Stimulated activated CD8-positive, alpha-beta memory T cell treated with anti-CD3 and anti-CD28 coated beads, Interleukin-2, amount 100 ng/mL, for 1 hour (primary cell): ENCODE measurements at places on chromosomes 3 and 15.
A peak's percentile ranks its signal among the peaks of the same experiment; 100 is the strongest.

DNA sequence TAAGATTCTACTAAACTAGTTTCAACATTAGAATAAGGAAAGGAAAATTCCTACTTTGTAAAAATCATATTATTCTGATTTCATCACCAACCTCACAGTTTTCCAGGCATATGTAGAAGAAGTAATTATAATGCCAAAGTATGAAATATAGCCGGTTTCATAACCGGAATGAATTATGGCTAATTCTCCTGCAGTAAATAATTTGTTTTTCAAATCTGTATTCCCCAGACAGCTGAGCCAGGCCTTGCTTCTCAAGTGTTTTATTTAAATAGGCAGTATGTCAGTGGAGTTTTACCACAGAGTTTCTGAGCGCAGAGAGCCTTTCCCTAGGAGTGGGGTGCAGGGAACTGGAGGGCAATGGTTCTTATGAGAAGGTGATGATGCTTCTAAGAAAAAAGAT is 8.7 kb upstream of the CPA3 start:
- DNase-seq: no peak

- DNase-seq: no peak
These were observed 34.9 kb downstream of the GRIP2 start for GRCh38 chr3:14505001-14505802.

DNA sequence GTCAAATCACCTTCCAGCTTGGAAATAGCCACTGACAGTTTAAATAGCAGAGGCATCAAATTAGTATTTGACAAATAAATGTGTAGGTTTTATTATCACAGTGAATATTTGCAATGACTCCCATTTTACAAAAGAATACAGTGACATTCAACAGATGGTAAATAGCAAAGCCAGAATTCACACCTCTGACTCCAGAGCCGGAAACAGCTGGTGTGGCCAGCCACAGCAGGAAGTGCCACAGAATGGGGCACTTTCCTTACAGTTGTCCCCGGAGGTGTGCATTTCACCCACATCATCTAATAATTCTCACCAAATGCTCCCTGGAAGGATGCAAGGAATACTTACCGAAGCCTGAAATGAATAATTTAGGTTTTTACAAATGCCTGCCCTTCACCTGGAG is 295.7 kb upstream of the WNT5A start:
- DNase-seq: no peak

DNA sequence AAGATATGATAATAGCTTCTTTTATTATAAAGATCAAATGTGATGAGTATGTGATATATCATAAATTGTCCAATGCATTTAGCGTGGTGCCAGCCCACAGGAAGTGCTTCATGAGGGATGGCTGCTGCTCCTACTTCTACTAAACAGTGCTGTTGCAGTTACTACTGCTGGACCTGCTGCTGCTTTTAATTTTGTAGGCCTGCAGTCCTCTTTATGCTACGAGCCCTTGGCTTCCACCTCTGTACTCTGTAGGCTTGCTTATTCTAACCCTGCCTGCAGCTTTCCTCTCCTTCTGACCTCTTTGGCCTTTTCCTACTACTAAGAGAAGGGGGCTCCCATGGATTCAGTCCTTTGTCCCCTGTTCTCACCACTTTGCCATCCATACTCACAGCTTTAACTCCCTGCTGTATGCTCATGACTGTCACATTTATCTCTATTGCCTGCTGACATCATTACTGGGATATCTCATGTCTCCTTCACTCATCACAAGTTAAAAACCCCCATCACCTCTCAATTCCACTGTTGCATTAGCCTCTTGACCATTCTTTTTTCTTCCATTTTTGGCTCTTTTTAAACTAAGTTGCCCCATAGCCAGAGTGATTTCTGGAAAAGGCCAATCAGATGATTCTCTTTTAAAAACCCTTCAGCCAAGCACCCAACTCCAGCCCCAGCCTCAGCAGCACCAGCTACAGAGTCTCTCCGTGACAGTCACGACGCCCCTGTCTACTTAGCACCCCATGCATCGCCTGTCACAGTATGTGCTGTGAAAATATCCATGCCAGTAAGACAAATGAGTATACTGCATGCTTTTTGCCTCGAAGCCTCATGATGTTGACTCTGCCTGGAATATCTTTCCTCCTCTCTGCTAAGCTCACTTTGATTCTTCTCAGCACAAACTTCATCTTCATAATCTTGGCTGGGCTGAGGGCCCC is 56.3 kb downstream of the PLCL2 start:
- no peak for DNase-seq

DNA sequence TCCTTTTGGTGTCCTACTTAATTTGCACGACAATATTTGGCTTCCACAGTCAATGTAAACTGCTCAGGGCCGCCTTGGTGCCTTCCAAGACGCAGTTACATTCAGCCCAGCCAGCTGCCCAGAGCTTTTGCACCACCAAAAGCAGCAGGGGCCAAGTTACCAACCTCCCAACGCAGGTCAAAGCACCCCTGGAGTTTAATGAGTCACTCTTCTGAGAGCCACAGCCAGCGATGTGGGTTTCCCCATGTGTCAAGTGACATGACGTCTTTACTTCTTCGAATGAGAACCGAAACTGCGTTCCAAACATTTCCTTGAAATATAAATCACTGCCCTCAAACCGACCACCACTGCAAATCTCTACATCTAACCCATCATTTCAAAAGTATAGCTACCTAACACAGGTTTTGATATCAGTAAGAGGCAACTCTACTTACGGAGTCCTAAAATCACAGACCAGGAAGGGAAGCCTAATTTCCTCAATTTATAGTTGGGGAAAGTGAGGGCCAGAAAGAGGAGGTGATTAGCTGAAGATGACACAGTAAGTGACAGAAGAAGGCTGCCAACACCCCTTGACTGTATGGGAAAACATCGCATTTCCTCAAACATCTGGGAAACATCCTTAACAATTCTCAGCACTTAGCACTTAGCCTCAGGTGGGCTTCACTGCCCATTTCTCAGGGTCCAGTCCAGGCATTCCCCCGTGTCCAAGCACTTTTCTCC is 24.5 kb downstream of the MB21D2 start:
- DNase-seq: peak; percentile 26

GRCh38 chr3:113534365-113534764 is 2.0 kb downstream of the SIDT1 start:
- no peak for DNase-seq

DNA sequence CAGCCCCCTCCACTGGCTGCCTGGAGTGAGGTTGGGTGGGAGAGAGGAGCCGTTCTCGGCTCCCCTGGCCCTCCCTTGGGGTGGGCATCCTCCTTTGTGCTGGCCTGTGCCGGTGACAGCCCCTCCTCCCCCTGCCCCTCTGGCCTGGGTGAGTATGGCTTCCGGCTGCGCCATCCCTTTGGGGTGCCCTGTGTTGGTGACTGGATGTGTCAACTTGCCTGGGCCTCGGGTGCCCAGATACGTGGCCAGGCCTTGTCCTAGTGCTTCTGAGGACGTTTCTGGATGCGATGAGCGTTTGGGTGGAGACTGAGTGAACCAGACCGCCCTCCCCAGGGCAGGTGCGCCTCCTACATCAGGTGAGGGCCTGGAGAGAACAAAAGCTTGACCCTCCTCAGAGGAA is 59.7 kb downstream of the PLXNA1 start:
- DNase-seq: no peak

GRCh38 chr3:32474201-32474600 is 28.5 kb downstream of the CMTM6 start:
- no peak for DNase-seq

GRCh38 chr3:64299206-64299605 is 73.9 kb upstream of the PRICKLE2 start:
- no peak for DNase-seq

DNA sequence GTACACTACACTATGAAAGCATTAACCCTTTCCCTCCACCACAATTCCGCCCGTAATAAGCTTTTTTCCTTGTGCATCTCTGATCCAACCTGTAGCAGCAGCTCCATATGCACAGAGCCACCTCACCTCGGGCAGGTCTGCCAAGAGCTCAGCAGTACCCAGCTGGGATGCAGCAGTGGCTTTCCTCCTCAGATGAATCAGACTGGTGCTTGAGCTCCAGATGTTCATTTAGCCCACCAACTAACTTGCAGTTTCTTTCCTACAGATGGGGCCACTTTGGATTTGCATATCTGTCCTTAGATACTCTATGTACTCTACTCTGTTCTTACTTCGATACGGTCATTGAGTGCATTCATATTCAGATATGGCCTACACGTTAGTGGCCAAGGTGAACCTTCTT is 14.8 kb upstream of the FSIP1 start:
- no peak for DNase-seq

DNA sequence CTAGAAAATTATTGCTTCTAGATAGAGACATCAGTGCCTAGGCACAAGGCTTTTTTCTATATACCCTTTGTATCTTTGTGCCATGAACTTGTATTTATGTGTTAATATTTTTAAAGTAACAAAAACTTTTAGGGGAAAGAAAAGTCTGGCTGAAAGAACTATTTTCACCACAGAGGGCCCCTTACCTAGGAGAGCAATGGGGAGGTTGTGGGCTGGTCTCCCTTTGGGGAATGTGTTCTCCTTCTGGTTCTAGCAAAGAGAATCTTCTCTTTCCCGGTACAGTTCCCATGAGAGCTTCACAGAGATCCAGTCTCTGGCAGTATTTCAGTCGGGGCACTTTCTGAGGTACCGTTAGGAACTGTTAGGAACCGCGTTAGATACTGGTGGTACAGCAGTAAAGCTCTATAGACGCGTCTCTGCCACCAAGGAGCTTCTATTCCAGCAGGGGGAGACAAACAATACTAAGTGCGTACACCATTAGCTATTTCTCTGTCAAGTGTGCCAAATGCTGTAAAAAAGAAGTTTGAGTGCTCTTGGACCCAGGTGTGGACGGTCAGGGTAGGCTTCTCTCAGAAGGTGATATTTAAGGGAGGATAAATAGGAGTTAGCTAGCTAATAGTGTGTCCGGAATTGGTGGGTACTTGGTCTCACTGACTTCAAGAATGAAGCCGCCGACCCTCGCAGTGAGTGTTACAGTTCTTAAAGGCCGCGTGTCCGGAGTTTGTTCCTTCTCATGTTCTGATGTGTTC is 4.6 kb upstream of the EPB42 start:
- DNase-seq: no peak

DNA sequence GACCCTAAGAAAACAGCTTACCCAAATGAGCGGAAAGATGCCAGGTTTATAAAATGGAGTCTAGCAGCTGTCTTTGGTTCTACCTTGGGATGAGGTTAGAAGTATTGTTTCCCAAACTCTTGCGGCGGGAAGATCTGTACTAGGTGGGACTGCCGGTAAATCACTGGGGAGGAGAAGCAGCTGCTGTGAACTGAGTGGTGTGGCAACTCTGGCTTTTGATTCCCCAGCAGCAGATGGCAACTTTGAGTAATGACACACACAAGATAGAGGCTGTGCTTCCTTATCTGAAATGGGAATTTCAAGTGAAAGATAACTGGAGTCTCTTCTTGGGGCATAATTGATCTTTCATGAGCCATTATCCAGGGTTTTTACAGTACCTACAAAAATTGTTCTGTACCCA is 184.9 kb downstream of the ATG7 start:
- no peak for DNase-seq

- DNase-seq: no peak
These were observed 28.7 kb downstream of the LRRK1 start for GRCh38 chr15:100947760-100948429.

- no peak for DNase-seq
These were observed 10.9 kb downstream of the LRRFIP2 start for GRCh38 chr3:37163262-37164015.

- DNase-seq: no peak
These were observed 56.1 kb downstream of the RBM6 start for GRCh38 chr3:49996016-49996415.

- no peak for DNase-seq
These were observed 139.5 kb upstream of the RBMS3 start for GRCh38 chr3:29141197-29141917.

DNA sequence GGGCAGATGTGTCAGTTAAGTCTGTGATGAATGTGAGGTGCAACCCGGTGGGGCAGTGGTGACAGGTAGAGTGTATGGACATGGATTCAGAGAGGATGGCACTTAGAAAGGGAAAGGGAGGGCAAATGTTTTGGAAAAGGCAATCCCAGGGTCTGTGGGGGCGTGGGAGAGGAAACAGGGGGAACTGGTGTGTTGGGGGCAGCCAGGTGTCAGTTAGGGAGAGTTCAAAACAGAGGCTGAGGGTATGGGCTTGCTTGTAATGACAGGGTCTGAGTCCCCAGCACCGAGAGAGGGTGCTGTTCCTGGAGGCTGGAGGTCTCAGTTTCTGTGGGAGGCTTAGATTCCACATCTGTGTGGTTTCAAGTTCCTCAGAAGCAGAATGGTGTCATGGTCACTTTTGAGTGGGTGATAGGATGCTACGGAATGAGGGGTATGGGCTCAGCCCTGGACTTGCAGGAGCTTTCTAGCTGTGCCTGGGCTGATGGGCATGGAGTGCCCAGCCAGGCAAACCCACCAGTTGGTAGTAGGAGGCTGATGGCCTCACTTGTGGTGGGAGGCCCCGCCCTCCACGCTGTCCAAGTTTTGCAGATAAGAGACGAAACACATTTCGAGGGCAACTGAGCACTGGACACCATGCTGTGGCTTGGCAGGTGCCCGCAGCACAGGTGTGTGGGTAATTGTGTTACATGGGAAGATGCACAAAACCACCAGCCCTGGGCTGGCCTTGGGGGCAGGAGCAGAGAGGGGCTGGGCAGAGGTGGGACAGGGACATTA is 209.4 kb downstream of the RPLP1 start:
- no peak for DNase-seq

DNA sequence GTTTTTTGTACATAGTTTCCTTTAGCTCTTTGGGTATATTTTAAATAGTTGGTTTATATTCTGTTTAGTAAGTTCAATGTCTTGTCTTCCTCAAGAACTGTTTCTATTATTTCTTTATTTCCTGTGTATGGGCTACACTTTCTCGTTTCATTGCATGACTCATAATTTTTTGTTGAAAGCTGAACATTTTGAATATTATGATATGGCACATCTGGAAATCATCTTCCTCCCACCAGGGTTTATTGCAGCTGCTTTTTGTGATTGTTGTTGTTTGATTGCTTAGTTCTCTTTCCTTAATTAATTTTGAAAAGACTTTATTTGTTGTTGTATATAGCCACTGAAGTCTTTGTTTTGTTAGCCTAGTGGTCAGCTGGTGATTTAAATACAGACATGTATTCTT is 43.8 kb downstream of the LSM3 start:
- no peak for DNase-seq

DNA sequence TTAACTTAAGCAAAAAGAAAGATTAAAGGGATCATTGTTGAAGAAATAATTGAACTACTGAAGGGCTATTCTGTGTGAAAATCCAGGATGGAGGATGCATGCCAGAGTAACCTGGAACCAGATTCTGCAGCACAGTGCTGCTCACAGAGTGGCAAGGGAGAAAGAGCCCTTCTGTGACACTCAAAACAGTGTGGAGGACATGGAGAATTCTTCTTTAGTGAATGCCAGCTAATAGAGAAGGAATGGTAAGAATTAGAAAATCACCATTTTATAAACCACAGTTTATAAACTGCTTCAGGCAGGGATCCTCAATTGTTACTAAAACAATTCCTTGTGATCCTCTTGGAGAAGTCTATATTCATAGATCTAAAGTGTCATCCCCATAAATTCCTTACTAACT is 70.4 kb upstream of the ARHGEF26 start:
- no peak for DNase-seq

GRCh38 chr3:184543843-184544512 is 17.6 kb upstream of the EPHB3 start:
- DNase-seq: peak; percentile 49
